ENCODE measurements at places on chromosomes 1 and 21.

GRCh38 chr1:189151361-189151760 lies 1326.3 kb downstream of the BRINP3 start:
- no peak for DNase-seq

- DNase-seq = no peak
Observed at GRCh38 chr1:221457685-221458446, 284.0 kb downstream of the DUSP10 start.

DNA sequence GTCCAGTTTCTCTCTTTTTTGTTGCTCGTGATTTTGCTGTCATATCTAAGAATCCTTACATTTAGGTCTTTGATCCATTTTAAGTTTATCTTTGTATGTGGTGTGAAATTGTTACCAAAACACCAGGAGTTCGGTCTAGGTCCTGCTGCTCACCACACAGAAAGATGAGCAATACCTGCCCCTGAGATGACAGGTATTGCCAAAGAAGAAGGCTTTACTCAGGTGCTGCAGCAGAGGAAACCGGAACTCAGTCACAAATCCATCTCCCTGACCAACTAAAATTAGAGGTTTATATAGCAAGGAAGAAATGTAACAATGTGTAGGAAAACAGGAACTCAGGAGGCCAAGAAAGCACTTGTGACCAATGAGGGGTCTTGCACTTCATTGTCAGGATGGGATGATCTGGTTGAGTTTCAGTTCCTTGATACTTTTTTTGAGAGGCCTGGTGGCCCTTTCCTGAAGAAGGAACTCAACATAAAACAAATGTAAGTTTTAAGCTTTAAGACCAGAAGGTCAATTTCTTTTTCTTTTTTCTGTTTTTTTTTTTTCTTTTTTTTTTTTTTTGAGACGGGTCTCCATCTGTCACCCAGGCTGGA lies 16.5 kb upstream of the SETDB1 start:
- DNase-seq = no peak

DNA sequence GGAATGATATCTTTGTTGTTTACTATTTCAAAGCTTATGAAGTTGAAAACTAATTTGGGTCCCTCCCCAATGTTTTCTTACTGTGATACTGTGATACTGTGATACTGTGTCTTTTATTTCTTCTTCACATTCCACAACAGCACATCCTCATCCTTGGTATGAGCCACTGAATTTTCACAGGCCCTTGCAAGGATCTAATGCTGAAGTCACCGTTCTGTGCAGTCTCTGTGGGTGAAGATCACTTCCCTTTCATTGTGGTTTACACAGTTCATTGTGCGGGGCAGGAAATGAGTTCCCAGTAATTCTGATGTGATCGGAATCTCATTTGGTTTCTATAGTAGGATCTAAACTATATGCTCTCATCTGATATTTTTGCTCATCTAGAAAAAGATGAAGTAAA lies 32.1 kb upstream of the PAXBP1 start:
- peak; percentile 35 for DNase-seq

GRCh38 chr1:170714163-170714562 lies 50.2 kb downstream of the PRRX1 start:
- DNase-seq = no peak

- no peak for DNase-seq
Observed at GRCh38 chr1:98188774-98189173, 267.9 kb upstream of the DPYD start.

DNA sequence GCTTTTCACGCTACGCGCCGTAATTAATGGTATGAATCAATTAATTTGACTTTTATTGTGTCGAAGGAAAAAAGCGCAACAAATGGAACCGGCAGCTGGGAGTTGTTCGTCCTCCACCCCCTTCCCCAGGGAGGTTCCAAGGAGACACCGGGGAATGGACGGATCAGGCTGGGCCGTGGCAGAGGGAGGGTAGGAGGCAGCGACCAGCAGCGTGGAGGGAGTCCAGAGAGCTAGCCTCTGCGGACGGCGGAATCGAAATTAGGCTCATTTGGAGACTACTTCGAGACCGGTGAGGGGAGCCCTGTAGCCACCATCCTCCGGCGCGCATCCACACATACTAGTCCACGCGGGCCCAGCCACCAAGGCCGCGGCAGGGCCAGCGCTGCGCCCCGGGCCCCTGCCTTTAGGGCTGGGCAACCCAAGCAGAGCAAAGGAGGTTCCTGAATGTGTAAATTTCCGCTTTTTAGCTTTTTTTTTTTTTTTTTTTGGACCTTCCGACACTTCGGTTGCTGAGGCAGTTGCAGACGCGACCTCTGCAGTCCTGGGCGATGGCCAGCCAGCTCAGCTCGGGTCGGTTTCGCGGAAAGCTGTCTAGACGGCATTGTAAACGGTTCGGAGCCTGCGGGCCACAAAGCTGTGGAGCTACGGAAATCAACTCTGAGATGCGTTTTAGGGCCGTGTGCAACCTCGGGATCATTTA lies 2.2 kb upstream of the FOXD3 start:
- DNase-seq = no peak

- DNase-seq = no peak
Observed at GRCh38 chr1:232250838-232251237, 379.1 kb downstream of the SIPA1L2 start.

Measured in astrocyte of the spinal cord (primary cell).